ENCODE measurements at places on chromosomes 6 and 20. TPM values are rescaled to one million over a fixed set of nuclear protein-coding genes. Genes with fewer than 3 reads are reported as not detected.

GRCh38 chr6:122770835-122771601 lies 8.5 kb upstream of the FABP7 start:
- DNase-seq, result no peak

The SOX12 gene
- polyA plus RNA-seq, result 11.1 TPM

- DNase-seq, result no peak
Observed at GRCh38 chr6:56525974-56526789, 116.5 kb downstream of the DST start.

The NHLRC1 gene
- polyA plus RNA-seq, result 2.4 TPM

DNA sequence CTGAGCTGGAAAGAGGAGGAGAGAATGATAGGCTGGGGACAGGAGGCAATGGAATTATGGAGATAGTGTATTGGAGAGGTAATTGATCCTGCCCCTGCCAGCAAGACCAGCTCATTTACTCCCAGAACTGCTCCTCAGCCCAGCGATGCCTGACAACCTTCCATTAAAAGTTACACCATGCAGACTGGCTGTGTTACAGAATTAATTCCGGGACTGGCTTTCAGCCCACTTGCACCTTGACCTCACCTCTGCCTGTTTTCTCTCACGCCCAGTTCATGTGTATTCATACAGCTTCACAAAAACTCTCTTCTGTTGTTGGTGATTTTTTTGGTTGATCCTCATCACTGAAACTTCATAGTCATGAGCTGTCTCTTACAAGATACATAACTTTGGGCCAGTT lies 207.3 kb downstream of the PLCB1 start:
- DNase-seq, result no peak
